ENCODE measurements at places on chromosomes 7 and 10.

GRCh38 chr10:99466632-99467223, 36.3 kb upstream of the GOT1 start:
- DNase-seq: no peak

DNA sequence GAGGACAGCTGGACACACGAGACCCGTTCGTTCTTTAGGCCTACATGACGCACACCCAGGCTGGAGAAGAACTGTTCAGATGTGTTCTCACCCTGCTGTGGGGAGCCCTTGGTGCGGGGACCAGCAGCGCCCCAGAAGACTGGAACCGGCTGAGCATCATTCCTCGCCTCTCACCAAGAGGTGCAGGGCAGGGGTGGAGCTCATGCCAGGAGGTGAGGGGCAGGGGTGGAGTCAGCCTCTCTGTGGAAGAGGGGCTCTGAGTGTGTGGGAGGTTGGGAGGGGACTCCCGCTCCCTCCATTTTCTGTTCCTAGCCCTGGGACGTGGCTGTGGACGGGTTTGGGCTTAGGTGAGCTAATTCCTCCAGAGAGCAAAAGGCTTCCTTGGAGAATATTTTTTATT, 66.0 kb upstream of the SHH start:
- no peak for DNase-seq

GRCh38 chr10:76070916-76071315, 639.5 kb downstream of the LRMDA start:
- DNase-seq: no peak

DNA sequence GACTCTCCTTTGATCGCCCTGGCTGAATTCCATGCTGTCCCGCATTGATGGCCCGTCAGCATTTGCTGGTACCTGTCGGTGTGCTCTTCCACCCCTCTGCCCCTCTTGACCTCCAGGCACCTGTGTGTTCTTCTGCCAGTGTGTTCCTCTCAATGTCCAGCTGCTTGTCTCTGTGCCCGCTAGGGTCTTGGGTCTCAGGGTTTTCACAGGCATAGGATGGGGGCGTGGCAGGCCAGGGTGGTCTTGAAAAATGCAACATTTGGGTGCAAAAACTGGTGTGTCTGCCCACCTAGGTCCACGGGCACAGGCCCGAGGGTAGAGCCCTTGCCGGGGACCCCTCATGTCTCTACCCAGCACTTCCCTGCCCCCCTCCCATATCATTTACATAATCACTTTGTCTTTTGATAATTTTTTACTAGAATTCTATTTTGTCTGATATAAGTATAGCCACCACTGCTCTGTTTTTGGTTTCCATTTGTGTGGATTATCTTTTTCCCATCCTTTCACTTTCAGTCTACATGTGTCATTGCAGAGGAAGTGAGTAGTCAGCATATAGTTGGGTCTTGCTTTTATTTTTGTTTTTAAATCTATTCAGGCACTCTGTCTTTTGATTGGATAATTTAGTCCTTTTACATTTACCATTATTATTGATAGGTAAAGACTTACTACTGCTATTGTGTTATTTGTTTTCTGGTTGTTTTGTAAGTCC, 46.6 kb upstream of the ADRA2A start:
- DNase-seq: no peak

- DNase-seq: no peak
Observed at GRCh38 chr10:4448030-4448429, 378.0 kb upstream of the AKR1E2 start.

DNA sequence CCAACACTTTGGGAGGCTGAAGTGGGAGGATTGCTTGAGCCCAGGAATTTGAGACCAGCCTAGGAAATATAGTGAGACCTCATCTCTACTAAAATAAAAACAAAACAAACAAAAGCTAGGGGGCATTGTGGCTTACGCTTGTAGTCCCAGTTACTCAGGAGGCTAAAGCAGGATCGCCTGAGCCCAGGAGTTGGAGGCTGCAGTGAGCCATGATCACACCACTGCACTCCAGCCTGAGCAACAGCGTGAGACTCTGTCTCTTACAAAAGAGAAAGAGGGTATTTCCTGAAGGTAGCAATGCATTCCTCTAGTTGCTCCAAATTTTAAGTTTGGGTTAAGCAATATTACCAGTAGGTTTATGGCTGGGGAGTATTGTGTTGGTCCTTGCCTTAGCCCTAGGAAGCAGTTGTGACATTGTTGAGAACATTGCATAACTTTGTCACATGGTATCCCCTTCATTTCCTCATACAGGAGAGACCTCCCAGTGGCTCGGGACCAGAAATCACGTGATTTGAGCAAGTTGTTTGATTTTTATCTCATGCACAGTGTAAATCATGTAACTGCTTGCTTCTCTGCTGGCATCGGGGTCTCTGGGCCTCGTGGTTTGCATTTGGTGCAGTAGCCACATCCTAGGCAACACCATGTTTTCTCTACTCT, 23.3 kb upstream of the SMARCD3 start:
- peak; percentile 18 for DNase-seq

GRCh38 chr7:78787854-78788253, 665.6 kb downstream of the MAGI2 start:
- DNase-seq: peak; percentile 69

DNA sequence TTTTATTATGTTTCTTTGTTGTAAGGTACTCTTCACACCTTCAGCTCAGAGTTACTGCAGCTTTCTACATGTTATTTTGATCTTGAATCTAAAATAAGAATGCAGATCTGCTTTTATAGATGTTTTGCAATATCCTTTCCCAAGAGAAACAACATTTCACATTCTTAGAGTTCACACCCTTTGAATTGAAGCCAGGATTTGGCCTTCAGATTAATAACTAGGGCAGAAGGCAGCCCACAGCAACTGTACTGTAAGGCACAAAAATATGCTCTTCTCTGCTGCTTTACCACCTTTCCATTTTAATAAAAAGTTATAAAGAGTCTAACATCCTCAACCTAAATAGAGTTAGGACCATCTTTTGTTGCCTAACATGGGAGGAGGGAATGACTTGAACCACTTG, 224.7 kb downstream of the LHFPL3 start:
- DNase-seq: peak; percentile 3

GRCh38 chr10:61971003-61971325, 69.5 kb downstream of the ARID5B start:
- DNase-seq: no peak

DNA sequence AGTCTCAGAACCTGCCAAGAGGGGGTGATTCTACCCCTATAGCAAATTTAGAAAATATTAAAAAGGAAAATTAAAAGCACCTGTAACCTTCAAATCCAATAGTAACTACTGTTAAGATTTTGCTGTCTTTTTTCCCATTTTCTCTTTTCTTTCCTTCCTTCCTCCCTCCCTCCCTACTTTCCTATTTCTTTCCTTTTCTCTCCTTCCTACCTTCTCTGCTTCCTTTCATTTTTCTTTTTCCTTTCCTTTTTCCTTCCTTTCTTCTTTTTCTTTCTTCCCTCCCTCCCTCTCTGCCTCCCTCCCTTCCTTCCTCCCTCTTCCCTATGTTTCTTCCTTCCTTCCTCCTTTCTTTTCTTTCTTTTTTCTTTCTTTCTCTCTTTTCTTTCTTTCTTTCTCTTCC, 120.2 kb upstream of the KCTD7 start:
- no peak for DNase-seq

- DNase-seq: no peak
Observed at GRCh38 chr10:110643035-110643652, 992 bp upstream of the RBM20 start.

- DNase-seq: no peak
Observed at GRCh38 chr10:95168694-95169093, 25.3 kb upstream of the ACSM6 start.

DNA sequence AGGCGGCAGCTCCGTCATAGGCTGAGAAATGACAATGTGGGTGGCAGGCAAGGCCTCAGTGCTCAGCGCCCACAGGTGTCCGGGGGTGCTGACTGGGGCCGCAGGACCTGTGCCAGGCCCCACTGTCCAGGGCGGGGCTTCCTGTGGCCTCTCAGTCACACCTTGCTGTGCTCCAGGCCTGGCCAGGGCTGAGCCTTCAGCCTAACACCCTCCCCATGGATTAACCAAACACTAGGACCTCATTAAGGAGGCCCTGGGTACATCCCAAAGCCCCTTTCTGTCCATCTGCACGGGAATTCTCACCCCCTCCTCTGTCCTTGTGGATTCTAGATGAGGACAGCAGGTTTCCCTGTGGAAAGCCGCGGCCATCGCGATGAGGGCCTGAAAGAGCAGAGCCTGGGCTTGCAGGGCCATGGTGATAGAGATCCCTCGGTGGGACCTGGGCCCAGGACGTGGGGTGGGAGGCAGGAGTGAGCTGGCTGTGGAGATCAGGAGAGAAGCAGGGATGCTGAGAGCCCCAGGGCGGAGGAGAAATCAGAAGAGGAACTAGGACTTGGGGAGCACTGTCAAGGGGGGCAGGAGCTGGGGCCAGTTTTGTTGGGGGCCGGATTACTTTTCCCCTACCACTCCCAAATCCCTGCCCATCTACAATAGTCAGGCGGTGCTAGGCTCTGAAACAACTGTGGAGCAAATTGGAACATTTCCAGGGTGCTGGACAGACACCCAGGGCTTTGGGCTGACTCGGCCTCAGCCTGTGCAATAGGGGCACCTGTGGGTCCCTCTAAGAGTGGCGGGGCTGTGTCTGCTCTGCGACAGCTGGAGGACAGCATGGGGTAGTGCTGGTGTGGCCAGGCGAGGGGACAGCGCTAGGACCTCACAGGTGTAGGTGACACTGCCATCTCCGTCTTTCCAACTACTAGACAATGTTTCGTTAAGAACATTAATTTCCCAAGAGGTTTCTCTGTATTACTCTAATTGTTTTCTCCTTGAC, 23.3 kb upstream of the MNX1 start:
- no peak for DNase-seq

- DNase-seq: no peak
Observed at GRCh38 chr10:128610113-128610512, 483.9 kb upstream of the MKI67 start.

- no peak for DNase-seq
Observed at GRCh38 chr7:40538281-40538680, 403.5 kb downstream of the SUGCT start.

DNA sequence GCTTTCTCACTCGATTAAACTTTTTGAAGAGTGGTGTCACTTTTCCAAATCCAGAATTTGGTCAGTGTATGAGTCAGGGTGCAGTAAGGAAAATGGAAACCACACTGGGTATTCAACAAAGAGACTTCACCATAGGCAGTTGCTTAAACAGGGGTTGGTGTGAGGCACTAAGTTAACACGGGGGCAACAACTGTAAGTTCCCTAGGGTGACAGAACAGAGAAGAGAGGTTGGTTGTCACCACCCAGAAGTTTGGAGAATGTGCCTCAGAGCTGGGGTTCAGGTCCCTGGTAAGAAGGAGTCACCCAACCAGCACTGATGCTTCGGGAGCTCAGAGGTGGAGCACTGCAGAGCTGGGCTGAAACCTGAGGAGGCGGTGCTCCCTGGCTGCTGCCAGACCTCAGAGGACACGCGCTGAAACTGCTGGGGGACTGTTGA, 170.4 kb downstream of the ARID5B start:
- DNase-seq: no peak

- peak; percentile 58 for DNase-seq
Observed at GRCh38 chr10:100697070-100697469, 48.3 kb upstream of the PAX2 start.

Data from bronchial epithelial cell (primary cell).